Fibroblast of villous mesenchyme (primary cell): ENCODE measurements at places on chromosomes 7 and 10. TPM values are rescaled to one million over a fixed set of nuclear protein-coding genes. Genes with fewer than 3 reads are reported as not detected.

DNA sequence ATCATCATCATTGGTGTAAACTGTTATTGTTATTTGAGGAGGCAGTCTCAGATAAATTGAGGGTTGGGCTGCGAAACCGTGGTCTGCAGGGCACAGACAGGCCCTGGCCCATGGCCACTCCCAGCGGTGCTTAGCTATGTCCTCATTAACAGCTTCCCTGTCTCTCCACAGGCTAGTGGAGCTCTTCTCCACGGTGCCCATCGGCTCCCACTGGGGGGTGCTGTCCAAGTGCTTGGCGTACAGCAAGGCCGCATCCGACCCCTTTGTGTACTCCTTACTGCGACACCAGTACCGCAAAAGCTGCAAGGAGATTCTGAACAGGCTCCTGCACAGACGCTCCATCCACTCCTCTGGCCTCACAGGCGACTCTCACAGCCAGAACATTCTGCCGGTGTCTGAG lies 21.6 kb downstream of the GPR26 start:
- DNase-seq: no peak

- peak; percentile 69 for DNase-seq
Observed at GRCh38 chr10:73894245-73894971, 16.5 kb upstream of the PLAU start.

DNA sequence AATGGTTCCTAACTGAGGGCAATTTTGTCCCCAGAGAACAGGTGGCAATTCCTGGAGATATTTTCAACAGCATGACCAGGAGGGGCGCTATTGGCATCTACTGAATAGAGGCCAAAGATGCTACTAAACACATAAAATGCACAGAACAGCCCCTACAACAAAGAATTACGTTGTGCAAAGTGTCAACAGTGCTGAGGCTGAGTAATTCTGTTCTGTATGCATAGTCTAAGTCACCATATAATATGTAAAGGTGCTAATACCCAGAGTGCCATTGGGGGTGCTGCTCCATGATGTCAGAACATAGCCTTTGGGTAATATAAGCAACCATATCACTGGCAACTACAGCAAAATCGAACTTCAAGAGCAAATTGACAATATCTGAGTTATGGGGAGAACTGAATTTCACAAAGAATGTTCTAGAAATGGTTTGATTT lies 213.3 kb upstream of the PHYHIPL start:
- DNase-seq: no peak

DNA sequence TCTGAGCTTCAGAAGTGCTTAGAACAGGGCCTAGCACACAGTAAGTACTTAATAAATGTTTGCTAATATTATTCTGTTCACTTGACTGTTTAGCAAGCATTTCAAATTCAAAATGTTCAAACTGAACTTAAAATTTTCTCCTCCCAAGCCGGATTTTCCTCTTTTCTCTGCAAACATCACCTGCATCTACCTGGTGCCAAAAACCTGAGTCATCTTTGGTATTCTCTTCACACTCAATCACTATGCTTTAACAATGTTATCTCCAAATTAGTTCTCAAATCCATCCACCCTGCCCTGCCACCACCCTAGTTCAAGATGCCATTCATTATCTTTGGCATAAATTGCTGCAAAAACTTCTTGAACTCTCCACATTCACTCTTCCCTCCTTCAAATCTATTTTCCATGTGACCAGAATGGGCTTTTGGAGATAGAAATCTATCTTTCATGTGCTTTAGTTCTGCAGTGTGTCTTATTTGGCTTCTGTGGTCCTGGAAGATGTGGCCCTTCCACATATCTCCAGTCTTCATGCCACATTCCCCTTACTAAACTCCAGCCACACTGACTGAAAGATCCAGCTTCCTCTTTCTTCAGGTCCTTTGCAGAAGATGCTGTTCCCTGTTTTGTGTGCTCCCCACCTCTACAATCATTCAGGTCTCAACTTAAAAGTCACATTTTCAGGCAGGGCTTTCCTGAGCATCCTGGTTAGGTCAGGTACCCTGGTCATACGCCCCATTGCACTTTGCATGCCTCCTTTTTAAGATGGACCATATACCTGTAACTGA lies 2.0 kb downstream of the GGCT start:
- no peak for DNase-seq

PRPS1L1 gene
- total RNA-seq: not detected in 2 replicates

DNA sequence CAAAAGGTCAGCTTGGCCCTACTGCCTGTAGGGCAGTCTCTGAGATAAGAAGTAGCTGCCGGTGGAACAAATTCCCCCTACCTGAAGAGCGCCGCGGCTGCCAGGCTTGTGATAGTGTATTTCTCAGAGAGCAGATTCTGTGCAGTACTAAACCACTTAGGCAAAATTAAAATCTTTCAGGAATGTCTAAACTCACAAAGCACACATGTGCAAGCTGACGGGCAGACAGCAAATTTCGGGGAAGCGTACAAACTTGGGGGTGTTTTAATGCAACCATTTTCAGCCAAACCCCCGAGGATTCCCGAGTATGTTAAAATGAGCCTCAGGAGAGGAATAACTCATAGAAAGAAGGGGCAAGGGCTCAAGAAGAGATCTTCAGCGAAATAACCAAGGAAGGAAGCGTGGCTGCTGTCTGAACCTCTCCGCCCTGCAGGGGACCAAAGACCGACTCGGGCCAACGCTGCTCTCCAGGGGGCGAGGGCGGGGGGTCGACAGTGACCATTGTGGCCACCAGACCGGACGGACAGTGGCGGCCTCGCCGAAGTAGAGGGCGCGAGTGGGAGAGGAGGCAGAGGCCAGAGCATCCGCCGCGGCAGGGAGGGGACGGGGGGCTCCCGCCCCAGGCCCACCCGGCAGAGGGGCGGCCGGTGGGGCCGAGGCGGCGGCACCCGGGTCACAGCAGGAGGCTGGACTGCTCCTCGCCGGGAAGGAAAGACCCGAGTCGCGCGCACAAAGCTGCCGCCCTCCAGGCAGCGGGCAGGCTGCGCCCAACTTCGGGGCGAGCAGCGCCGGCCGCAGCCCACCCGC lies 819 bp downstream of the HYCC1 start:
- DNase-seq: no peak

DNA sequence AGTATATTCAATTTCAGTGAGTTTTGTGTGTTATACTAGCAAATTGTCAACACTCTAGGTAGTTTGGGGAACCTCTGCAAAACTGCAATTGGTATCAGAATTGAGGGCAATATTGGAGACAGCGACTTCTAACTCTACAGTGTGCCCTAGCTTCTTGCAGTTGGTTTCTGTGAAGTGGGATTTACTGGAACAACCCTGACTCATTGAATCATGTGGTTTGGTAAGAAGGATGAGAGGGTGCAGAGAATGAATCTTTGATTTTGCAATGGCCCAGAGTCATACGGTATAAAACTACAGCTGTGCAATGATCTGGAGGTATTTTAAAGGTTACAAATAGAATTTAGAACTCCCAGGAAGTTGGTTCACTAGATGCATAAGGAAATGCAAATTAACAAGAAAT lies 129.1 kb upstream of the PPP1R3A start:
- peak; percentile 67 for DNase-seq

TEX47 gene
- not detected in 2 replicates for total RNA-seq

- no peak for DNase-seq
Observed at GRCh38 chr7:30149640-30150272, 15.0 kb downstream of the MTURN start.

CHAT gene
- total RNA-seq: not detected in 2 replicates

MOGAT3 gene
- total RNA-seq: not detected in 2 replicates

MDH2 gene
- total RNA-seq: 35.8 and 47.4 TPM in 2 replicates

GNGT1 gene
- total RNA-seq: not detected in 2 replicates
